ENCODE measurements at places on chromosomes 3 and 15.

- DNase-seq: no peak
Measured at GRCh38 chr3:142033292-142033691, 116.1 kb downstream of the TFDP2 start.

- no peak for DNase-seq
Measured at GRCh38 chr3:189292667-189293484, 121.1 kb downstream of the TPRG1 start.

GRCh38 chr3:129628169-129628522, 21.7 kb upstream of the PLXND1 start:
- no peak for DNase-seq

GRCh38 chr3:28348265-28348628, 274 bp upstream of the ZCWPW2 start:
- no peak for DNase-seq

DNA sequence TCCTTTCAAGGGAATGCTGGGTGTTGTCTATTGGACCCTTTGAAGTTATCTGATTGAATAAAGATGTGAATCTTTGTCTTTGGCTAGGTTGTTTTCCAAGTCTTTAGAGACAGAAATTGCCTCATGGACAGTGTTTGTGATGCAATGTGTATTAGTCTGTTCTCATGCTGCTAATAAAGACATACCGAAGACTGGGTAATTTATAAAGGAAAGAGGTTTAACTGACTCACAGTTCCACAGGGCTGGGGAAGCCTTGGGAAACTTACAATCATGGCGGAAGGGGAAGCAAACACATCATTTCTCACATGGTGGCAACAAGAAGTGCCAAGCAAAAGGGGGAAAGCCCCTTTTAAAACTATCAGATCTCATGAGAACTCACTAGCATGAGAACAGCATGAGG, 88.8 kb upstream of the PLXND1 start:
- DNase-seq: peak; percentile 21

- DNase-seq: no peak
Measured at GRCh38 chr3:100756441-100756840, 47.1 kb downstream of the TFG start.
